ENCODE measurements at places on chromosomes 3 and 15. TPM values are rescaled to one million over a fixed set of nuclear protein-coding genes. Genes with fewer than 3 reads are reported as not detected.

The TRAT1 gene
- not detected for total RNA-seq

The CSK gene
- total RNA-seq = 16.2 TPM

The GOLGA8R gene
- total RNA-seq = 1.3 TPM

The NRG4 gene
- not detected for total RNA-seq

The MEGF11 gene
- under 0.01 TPM for total RNA-seq

The MCTP2 gene
- 5.6 TPM for total RNA-seq

The ROPN1 gene
- not detected for total RNA-seq

The FBXO40 gene
- total RNA-seq = not detected

The SAMMSON gene
- total RNA-seq = under 0.01 TPM

The CASR gene
- total RNA-seq = not detected

All from fibroblast of lung (primary cell).